Midbrain (tissue), 1 donor: ENCODE measurements at places on chromosomes 5 and 9.
A peak's percentile ranks its signal among the peaks of the same experiment; 100 is the strongest.

- DNase-seq, result no peak
These were observed 202.9 kb downstream of the MCTP1 start for GRCh38 chr5:95081982-95082381.

DNA sequence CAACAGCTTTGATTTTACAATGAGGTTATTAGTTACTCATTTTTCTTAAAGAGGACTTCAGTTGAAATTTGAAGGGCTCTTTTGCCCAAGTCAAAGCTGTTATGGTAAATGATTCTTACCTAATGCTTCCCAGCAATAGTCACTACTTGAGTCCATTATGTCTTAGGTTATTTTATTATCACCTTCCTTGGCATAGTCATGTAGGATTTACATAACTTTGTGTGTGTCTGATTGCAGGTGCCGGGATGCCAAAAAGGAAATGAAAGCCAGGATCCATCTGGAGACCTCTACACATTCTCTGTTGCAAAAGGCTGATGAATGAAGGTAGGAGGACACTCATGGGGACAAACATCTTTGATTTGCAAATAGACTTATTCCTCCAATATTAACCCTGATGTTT, 38.8 kb upstream of the PLPPR1 start:
- no peak for DNase-seq

DNA sequence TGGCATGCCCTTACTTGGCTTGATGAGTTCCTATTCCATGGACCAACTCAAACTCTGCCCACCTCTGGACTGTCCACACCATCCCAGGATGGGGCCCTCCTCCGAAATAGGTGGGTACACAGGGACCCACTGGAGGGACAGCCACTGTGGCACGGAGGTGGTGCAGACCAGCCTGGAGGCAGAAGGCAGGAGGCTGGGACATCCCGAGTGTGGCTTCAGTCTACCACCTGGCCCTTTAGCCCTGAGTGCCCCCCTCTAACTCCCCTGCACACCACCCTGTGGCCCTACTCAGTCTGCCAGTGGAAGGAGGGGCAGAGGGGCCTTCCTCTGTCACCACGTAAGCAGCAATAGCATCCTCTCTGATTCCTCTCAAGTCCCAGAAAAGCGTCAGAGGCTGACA, 3.7 kb downstream of the IL3 start:
- no peak for DNase-seq

- peak; percentile 9 for DNase-seq
These were observed 83.0 kb upstream of the GLIS3 start for GRCh38 chr9:4382722-4383317.

DNA sequence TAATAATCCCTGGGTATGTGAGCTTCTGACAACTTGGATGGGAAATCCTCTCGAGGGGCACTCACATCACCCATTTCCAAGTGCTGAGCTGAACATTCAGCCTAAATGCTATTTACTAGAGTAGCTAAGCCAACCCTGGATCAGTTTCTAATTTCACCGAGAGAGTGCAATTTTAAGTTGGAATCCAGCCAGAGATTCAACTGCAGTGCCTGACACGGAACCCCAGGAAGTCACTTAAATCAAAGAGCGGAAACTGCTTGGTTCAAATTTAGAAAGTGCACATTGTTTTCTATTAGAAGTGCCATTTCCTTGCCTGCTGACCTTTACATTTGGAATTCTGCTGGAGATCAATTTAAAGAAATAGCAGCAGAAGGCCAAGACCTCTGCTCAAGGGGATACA, 8.8 kb downstream of the SPRY4 start:
- no peak for DNase-seq

- peak; percentile 38 for DNase-seq
These were observed 49.5 kb upstream of the EGFLAM start for GRCh38 chr5:38208782-38209378.

DNA sequence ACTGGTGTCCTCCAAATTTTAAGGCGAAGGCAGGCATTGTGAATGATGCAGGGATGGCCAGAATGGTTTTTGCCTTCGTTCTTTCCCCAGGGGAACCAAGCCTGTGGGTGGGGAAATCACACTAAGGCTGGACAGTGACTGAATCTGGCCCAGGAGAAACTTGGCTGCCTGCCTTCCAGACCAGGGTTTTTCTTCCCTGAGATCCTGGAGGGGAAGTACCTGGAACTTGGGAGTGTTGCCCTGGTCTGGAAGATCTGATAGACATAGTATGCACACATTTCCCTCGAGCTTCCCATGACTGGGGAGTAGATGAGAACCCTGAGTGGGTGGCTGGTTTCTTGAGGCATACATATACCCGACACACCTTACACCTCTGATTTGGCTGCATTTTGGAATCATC, 664 bp upstream of the IL11RA start:
- no peak for DNase-seq

DNA sequence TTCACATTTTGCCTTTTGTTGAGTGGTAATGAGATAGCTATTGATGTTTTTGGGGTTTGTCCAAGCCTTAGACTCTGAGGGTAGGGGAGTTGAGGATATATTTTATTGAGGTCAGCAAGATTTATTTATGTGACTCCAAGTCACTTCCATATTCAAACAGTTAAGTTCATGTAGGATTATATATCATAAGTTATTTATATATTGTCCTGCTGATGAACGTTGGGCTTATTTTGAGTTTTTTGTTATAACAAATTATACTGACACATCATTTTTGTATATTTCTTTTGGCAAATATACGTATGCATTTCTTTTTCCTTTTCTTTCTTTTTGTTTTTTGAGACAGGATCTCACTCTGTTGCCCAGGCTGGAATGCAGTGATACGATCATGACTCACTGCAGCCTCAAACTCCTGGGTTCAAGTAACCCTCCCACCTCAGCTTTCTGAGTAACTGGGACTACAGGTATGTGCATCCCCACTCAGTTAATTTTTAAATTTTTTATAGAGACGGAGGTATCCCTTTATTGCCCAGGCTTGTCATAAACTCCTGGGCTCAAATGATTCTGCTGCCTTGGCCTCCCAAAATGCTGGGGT, 23.5 kb upstream of the IL12B start:
- DNase-seq, result no peak

DNA sequence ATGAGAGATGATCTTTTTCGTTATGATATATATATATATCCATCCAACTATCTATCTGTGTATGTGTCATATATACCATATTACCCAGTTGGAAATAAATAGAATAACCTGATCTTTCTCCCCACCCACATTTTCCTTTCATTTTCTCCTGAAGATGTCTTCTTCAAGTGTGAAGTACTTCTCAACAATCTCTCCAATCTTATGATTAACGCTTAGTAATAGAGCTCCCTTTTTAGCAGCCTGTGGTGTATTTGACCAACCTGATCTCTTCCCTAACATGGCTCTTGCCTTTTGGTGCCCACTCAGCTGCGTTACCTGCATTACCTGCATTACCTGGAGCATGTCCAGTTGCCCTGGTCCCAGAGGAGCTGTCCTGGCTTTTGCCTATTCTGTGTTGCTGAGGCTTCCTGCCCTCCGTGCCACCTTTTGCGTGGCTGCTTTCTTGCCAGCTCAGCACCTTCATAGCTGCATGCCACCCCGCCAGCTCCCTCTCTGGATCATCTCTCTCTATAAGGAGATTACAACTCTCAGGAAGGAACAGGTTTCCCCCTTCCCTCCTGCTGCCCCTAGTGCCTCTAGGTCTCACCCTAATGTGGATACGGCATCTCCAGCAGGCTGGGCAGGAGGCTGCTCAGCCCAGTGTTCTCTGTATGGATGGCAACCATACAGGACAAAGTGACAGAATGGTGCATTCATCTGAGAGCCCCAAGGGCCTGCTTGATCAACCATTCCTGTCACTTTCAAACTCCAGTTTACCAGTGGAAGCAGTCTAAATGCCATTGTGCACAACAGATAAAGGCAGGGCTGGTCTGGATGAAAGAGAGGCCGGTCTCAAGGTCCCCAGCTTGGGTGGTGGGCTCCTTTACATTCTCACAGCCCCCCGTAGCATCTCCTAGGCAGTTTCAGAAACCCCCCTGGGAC, 126.7 kb downstream of the GADD45G start:
- no peak for DNase-seq

DNA sequence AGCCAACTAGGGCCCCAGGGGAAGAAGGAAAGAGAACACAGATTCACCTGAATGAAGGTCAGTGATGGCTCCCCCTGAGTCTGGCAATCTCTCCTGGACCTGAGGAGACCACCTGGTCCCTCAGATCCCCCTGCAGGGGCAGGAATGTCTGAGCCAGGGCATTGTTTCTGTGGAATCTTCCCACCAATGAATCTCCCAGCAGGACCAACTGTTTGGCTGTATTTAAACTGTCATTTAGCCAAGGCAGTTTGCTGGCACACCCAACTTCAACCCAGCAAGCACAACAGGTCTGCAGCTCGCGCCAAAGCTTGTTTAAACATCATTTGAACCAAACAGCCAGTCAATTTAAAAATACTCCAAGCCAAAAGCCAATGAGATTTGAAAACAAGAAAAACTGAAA, 92.6 kb downstream of the SH3TC2 start:
- DNase-seq, result no peak

GRCh38 chr9:133842174-133842573, 104.0 kb upstream of the SARDH start:
- no peak for DNase-seq

- DNase-seq, result no peak
These were observed 22.6 kb upstream of the NMUR2 start for GRCh38 chr5:152427721-152428120.

DNA sequence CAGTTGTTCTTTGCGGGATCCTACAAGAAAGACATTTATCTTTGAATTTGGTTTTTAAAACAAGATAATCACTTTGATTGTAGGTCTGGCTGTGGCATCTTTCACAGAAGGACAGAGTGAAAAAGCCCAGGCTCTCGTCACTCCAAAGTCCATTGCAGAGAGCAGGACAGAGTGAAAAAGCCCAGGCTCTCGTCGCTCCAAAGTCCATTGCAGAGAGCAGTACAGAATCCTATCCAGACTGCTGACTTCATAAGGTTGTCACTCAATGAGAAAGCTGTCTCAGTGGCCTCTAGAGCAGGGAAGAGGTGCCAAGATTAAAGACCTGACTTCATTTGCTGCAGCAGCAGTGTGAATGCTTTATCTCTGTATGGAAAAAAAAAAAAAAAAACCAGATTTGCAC, 16.3 kb upstream of the GPX8 start:
- DNase-seq, result no peak

DNA sequence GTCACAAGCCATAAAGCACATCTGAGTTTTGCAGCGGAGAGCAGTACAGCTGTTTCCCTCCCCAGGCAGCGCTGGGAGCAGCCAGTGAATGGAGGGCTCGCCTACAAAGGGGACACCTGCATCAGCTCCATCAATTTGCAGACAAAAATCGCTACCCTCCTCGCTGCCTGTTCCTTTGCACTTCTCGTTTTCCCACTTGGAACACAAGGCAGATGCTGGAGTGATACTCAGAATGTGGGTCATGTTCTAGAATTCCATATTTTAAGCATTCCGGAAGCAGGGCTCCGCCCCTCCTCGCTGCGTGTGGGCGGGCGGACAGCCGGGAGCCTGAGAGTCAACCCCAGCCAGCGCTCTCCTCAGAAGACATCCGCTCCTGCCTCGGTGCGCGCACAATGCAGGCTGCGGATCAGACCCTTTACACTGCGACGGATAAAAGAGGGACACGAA, 92.1 kb downstream of the LMNB1 start:
- DNase-seq, result peak; percentile 20

DNA sequence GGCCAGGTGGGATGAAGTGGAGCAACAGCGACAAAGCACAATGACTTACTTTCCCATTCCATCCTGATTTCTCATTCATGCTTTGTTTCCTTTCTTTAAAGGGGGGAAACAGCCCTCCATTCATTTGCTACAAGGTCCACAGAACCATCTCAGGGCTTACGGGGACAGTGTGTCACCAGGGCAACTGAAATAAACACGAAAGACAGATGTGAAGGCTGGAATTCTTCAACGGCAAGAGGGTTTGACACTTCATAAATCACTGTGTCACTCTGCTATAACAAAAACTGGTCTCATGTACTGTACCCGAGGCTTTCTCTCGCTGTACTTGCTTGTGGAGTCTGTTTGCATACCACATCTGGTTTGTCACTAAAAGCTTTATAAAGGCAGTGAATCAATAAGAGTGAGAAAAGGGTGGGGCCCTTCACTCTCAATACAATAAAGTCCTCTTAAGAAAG, 150.8 kb downstream of the EFNA5 start:
- no peak for DNase-seq

DNA sequence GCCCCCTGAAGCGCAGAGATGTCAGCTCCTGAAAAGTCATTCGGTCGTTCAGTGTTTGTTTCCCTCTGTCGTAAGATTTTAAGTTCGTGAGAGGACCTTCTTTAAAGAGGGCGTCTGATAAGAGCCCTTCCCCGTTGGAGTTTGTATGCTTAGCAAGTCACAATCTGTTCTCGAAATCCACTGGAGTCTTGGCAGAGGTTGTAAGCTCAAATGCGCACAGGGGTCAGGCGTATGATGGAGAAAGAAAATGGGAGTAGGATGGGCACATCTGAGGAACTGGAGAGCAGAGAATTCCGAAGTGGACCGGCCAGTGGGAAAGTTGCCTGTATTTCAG, 710 bp downstream of the HSD17B4 start:
- peak; percentile 53 for DNase-seq
